ENCODE measurements at places on chromosomes 5 and 9.

DNA sequence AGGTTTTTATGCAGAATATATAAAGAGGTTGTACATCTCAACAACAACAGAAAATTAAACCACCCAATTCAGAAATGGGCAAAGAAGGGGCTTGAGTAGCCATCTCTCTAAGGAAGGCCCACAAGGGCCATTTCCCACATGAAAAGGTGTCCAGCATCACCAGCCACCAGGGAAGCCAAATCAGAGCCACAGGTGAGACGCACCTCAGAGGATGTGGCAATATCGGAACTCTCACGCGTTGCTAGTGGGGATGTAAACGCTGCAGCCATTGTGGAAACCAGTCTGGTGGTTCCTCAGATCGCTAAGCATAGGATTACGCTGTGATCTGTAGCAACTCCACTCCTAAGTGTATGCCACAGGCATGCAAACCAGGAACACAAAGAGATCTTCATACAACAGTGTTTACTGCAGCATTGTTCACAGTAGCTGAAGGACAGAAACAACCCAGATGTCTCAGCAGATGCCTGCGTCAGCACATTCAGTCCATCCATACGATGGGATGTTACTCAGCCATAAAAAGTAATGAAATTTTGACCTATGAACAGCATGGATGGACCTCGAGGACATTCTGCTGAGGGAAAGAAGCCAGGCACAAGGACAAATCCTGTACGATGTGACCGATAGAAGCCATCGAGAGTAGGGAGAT, 84.3 kb upstream of the CACNA1B start:
- DNase-seq, result no peak

DNA sequence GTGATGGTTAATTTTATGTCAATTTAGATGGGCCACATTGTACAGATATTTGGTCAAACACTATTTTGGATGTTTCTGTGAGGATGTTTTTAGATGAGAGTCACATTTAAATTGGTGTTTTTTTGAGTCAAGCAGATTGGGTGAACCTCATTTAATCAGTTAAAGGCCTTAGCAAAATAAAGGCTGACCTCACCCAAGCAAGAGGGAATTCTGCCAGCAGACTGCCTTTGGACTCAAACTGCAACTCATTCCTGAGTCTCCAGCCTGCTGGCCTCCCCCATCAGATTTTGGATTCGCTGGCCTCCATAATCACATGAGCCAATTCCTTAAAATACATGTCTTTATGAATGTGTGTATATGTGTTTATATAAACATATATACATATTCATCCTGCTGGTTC, 282.7 kb upstream of the POU5F2 start:
- DNase-seq, result no peak

DNA sequence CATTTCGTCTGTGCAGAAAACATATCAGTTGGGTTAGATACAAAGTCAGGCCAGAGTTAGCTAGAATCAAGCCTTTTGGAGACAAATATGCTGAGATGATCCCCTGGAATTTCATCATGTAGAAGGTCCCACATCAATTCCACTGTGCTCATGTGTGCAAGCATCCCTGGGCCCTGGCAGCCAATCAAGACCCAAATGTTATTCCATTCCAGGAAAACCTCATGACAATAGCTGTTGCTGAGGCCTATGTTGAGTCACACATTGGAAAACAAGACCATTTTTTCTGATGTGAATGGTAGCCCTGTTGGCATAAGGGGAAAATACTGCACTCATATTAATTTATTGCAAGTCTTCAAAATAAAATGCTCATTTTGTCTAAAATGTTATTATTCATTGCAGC, 11.5 kb downstream of the SPOCK1 start:
- DNase-seq, result no peak

- no peak for DNase-seq
Observed at GRCh38 chr9:76414661-76415060, 20.4 kb upstream of the RFK start.
